ENCODE measurements at places on chromosomes 3 and 15.

- no peak for DNase-seq
Observed at GRCh38 chr15:99279290-99279689, 28.0 kb downstream of the LRRC28 start.

GRCh38 chr15:93943586-93943985 lies 287.8 kb upstream of the MCTP2 start:
- DNase-seq, result no peak

DNA sequence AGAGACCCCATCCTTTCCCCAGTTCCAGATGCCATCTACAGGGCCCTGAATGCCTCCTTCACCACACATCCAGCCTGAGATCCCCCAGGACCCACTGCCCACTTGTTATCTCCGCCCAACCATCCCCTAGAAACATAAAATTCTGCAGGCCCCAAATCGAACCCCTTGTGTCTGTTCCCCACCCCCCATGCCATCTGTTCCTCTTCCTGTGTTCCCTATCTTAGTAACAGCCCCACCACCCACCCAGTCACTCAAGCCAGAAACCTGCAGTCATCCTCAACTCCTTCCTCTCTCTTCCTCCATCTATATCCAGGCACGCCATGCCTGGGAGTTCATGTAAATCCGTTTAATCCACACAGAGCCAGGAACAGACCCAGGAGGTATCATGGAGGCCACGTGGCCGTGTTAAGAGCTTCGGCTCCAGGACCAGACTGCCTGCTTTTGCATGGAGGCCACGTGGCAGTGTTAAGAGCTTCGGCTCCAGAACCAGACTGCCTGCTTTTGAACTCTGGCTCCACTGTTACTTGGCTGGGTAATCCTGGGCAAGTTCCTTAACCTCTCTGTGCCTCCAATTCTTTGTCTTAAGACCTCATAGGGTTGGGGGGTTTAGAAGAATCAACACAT lies 4.8 kb downstream of the CSRNP1 start:
- no peak for DNase-seq

- DNase-seq, result no peak
Observed at GRCh38 chr15:52095597-52096262, 16.8 kb downstream of the BCL2L10 start.

- no peak for DNase-seq
Observed at GRCh38 chr3:114319453-114319852, 25.6 kb downstream of the TIGIT start.

GRCh38 chr15:69623392-69624154 lies 171.0 kb downstream of the RPLP1 start:
- no peak for DNase-seq

- no peak for DNase-seq
Observed at GRCh38 chr15:65512807-65513416, 4.6 kb downstream of the DPP8 start.

GRCh38 chr15:94970096-94970495 lies 738.7 kb downstream of the MCTP2 start:
- DNase-seq, result no peak

DNA sequence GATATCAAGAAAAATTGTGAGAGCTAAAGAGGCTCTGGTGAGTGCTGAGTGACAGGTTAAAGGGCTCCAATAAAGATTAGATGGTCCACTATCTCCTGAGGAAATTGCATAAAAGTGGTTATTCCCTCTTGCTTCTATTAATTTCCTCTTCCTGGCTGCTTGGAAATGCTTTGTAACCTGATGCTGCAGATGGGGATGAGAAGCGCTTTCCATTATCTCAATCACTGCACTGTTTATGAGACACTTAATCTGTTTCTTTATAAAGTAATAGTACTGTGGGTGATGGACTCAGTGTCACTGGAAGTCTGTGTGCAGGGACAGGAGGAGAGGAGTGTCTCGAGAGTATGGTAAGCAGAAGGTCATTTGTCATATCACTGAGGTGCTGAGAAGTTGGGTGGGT lies 305.3 kb downstream of the EPHB1 start:
- no peak for DNase-seq
